ENCODE measurements at places on chromosomes 5 and 9.

GRCh38 chr5:132877938-132878337 lies 4.5 kb downstream of the LEAP2 start:
- no peak for DNase-seq

DNA sequence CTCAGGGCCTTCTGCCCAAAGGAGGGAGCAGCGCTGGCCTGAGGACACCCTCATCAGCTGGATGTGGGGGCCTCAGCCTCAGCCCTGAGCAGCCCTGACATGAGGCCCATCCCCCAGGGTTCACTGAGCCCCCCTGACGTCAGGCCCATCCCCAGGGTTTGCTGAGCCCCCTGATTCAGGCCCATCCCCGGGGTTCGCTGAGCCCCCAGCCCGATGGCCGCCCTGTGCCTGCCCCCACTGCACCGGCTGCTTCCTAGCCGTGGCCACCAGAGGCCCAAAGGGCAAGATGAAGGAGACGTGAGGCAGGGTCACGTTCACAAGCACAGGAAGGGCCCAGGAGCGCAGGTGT lies 19.5 kb upstream of the NSMF start:
- no peak for DNase-seq

- no peak for DNase-seq
These were observed 205.9 kb downstream of the EFNA5 start for GRCh38 chr5:107464876-107465275.

- no peak for DNase-seq
These were observed 269.0 kb downstream of the SH3GL2 start for GRCh38 chr9:17847908-17848307.

All from bronchial epithelial cell (primary cell).